HCT116 (cell line): ENCODE measurements at places on chromosomes 1 and 21. TPM values are rescaled to one million over a fixed set of nuclear protein-coding genes. Genes with fewer than 3 reads are reported as not detected.

- H3K4me3 ChIP-seq: no peak overlapping the region
- no peaks in the 10 kb centered on the region for H3K36me3 ChIP-seq
- peaks cover 5% of the 10 kb centered on the region; the same call in 1 of the 2 replicates for H3K27me3 ChIP-seq
- no peak for DNase-seq
- no peaks in the 10 kb centered on the region for H3K4me1 ChIP-seq
Measured at GRCh38 chr1:156838972-156839371, 19.9 kb downstream of the INSRR start.

GRCh38 chr1:202162418-202163280 lies 2.2 kb upstream of the PTPN7 start:
- no peak for DNase-seq
- peaks cover 10% of the 10 kb centered on the region; the same call in 1 of the 2 replicates for H3K4me1 ChIP-seq
- no peaks in the 10 kb centered on the region for H3K27me3 ChIP-seq
- no peak overlapping the region for H3K27ac ChIP-seq
- H3K4me3 ChIP-seq: no peak overlapping the region

- no peaks in the 10 kb centered on the region for H3K36me3 ChIP-seq
- H3K27me3 ChIP-seq: peaks cover 32% of the 10 kb centered on the region; the same call in 1 of the 2 replicates
- DNase-seq: peak; percentile 54
- peak within 1 kb of the TSS; percentile 74; the same call in 1 of the 2 replicates for H3K27ac ChIP-seq
- peak within 1 kb of the TSS; percentile 43 for H3K4me3 ChIP-seq
- peaks cover 49% of the 10 kb centered on the region for H3K4me1 ChIP-seq
Measured at GRCh38 chr1:923131-923990, at the start of gene SAMD11. SAMD11 (plus strand) TSS chr1:923923; CDS start chr1:924432, 509 bp downstream.

The ASCL5 gene
- 0.15 TPM for total RNA-seq

The LCE3D gene
- total RNA-seq: not detected

The NR0B2 gene
- not detected for total RNA-seq
